Pancreas (tissue), 10 donors: ENCODE measurements at places on chromosomes 5 and 9. TPM values are rescaled to one million over a fixed set of nuclear protein-coding genes. Genes with fewer than 3 reads are reported as not detected.

PDCD1LG2 gene
- 0.08 TPM for polyA plus RNA-seq

FOXD4 gene
- polyA plus RNA-seq: 0.38 TPM

COL5A1 gene
- 4.1 TPM for polyA plus RNA-seq

ST8SIA4 gene
- 0.34 TPM for polyA plus RNA-seq

SLC6A18 gene
- not detected for polyA plus RNA-seq

PIP5KL1 gene
- polyA plus RNA-seq: 2.5 TPM

NR5A1 gene
- not detected for polyA plus RNA-seq

TAL2 gene
- not detected for polyA plus RNA-seq

RGS7BP gene
- 0.04 TPM for polyA plus RNA-seq

BTNL8 gene
- polyA plus RNA-seq: 0.31 TPM

CCDC69 gene
- 29.4 TPM for polyA plus RNA-seq

BDP1 gene
- polyA plus RNA-seq: 7.0 TPM

ASS1 gene
- 71.4 TPM for polyA plus RNA-seq

SLC6A7 gene
- polyA plus RNA-seq: not detected

CD72 gene
- polyA plus RNA-seq: 3.5 TPM

PRDM9 gene
- polyA plus RNA-seq: not detected
